ENCODE measurements at places on chromosomes 7 and 10.

- DNase-seq, result no peak
Measured at GRCh38 chr7:148156233-148156632, 434.3 kb upstream of the C7orf33 start.

GRCh38 chr7:142739923-142740492 lies 9.3 kb upstream of the PRSS1 start:
- DNase-seq, result no peak

GRCh38 chr10:117716889-117717288 lies 174.3 kb downstream of the EMX2 start:
- DNase-seq, result no peak

DNA sequence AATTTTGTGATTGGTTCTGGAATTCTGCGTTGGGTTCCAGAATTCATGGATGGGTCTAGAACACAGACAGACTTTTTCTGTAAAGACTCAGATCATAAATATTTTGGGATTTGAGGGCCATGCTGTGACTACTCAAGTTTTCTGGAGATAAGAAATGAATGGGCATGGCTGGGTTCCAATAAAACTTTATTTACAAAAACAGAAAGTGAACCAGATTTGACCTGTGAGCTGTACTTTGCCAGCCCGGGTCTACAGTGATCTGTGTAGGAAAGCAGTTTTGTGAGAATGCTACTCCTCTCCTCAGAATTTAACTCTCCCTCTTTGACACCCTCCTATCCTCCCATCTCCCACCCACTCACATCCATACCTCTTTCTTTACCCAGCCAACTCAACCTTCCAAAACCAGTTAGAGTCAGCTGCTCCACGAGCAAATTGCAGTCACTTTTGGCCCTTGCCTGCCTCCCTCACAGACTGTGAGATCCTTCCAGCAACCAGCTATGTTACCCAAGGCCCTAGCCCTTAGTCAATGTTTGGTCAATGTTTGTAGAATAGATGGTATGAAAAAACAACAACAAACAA lies 312.8 kb upstream of the ZMIZ1 start:
- DNase-seq, result no peak

DNA sequence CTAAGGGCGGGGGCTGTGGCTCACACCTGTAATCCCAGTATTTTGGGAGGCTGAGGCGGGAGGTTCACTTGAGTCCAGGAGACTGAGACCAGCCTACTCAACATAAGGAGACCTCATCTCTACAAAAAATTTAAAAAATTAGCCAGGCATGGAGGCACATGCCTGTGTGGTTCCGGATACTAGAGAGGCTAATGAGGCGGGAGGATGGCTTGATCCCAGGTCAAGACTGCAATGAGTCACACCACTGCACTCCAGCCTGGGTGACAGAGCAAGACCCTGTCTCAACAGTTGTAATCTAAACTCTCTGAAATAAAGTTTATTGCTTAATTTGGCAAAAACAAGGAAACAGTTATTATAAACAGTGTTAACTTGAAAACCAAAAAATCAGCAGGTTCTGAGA lies 123.3 kb downstream of the USP6NL start:
- no peak for DNase-seq

DNA sequence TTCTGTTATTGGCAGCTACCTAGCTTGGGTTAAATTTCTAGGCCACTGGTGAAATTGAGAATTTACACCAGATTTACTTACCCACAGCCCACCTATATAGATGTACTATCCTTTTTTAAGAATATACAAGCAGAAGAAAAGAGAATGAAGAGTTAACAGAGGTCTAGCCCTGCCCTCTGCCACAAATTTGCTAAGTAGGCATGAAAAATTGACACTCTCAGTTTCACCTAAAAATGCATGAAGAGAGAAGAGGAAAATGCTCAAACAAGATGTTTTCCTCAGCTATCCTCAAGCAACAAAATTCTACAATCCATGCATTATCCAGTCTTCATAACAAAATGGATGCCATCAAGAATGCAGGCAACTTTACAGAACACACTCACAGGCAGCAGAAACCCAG lies 24.6 kb upstream of the RNF148 start:
- DNase-seq, result no peak

- DNase-seq, result no peak
Measured at GRCh38 chr10:100737355-100738054, 7.9 kb upstream of the PAX2 start.

DNA sequence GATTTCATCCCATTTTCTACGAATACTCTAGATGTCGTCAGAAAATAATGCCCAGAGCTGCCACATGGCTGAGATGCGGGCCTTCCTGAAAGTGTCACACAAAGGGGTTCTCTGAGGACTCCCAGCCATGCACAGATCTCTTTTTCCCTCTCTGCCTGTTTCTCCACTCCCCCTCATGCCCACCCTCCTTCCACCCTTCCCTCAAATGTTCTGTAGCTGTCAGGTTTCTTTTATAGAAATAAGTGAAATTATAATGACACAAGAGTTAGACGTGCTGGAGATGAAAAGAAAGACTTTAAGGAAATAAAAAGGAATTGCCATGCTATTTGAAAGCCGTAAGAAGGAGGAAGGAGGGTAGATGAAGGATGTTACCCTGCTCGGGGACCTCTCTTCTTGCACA lies 819.3 kb upstream of the CELF2 start:
- no peak for DNase-seq

DNA sequence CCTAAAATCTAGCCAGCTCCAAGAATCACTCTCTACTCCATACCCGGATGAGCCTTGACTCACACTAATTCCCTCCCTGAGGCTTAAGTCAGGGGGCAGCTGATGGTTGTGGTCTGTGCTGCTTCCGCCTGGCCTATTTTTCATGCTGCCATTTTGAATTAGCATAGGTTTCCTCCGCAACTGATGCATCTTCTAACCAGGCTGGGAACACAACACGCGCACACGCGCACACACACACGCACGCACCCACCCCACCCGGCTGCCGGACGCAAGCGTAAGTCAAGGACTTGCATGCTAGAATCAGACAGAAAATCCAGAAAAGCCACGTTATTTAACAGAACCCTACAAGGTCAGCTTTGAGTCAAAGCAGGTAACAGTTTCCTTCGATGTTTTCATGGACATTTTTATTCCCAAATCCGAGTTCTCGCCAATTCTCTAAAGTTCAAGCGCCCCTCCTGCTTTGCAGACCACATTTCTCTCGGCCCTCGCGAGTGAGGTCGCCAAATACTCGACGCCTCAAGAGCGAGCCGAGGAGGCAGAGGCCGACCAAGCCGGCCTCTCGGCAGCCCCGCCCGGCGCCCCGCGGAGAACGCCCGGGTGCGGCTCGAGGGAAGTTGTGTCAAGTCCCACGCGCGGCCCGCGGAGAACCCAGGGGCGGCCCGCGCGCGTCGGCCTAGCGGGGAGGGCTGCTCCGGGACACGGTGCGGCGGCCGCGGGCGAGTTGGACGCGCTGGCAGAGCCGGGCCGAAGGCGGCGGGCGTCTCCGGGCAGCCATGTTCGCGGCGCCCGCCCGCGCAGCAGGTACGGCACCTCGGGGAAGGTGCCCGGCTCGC lies 961 bp downstream of the SCRN1 start:
- peak; percentile 9 for DNase-seq

- DNase-seq, result no peak
Measured at GRCh38 chr10:44856696-44857095, 54.4 kb upstream of the TMEM72 start.

- no peak for DNase-seq
Measured at GRCh38 chr10:11448545-11449244, 162.8 kb downstream of the USP6NL start.

- no peak for DNase-seq
Measured at GRCh38 chr10:121179006-121179405, 327.8 kb downstream of the WDR11 start.

DNA sequence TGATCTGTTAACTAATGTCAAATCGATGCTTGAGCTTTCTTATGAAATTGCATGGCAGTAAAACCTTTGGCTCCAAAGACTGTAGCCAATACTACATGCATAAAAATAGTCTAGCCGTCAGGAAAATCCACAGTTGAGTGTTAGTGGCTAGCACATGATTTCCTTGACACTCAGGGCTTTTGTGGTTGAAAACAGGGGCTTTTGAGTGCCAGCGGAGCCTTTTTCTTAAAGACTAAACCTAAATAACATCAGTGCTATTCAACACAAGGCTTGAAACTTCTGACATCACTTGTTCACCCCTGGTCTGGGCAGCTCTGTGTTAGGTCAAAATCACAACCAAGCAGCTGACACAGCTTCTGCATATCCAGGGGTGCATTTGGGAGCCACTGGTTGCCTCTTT lies 124.2 kb upstream of the BMPER start:
- DNase-seq, result no peak

DNA sequence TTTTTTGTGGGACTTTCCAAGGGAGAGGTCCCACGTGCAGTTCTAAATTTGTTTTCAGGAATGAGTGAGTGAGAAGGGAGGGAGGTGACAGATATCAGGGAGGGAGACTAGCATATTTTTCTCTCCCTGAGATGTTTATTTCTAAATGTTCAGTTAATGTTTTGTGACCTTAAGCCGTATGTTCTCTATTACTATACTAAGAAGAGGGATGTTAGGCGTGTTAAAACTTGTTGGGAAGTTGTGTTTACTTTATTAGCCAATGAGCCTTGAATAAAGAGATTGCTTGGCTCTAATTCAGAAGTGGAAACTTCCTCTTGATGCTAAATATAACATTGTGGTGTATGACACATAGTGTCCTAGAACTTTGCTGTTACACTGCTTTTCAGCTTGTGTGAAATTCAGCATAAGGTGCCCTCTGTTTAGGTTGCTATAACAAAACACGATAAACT lies 37.3 kb downstream of the DNAH11 start:
- no peak for DNase-seq

GRCh38 chr10:92699518-92700381 lies 10.0 kb downstream of the HHEX start:
- no peak for DNase-seq

- DNase-seq, result no peak
Measured at GRCh38 chr10:34106356-34106885, 708.7 kb downstream of the PARD3 start.

- DNase-seq, result no peak
Measured at GRCh38 chr10:98478430-98479222, 31.9 kb upstream of the HPS1 start.

GRCh38 chr7:157693521-157694375 lies 356.9 kb downstream of the DNAJB6 start:
- no peak for DNase-seq

DNA sequence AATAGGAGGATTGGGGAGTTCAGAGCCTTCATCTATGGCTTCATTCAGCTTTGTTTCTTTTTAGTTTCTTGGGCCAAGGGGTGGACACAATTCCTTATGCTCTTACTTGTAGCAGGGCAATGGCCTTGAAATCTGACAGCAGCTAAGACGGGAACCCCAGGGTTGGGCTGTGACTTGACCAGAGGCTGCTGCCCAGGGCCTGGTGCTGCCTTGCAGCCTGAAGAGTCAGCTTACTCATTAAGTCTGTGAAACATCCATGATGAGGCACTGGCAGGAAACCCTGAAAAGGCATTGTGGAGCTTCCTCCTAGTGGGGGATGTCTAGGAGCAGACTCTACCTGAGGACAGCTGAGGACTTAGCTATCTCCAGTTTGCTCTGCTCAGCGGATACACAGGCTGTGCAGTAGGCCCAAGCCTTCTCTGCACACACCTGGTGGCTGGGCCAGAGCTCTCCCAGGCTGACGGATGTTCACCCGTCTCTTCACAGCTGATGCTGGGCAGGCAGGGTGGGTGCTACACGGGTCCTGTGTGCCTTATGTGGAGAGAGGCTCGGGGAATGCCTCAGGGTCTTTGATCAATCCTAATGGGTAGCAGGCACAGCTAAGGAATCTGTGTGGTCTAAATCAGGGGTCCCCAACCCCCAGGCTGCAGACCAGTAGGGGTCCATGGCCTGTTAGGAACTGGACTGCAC lies 17.8 kb downstream of the CXCL12 start:
- no peak for DNase-seq

DNA sequence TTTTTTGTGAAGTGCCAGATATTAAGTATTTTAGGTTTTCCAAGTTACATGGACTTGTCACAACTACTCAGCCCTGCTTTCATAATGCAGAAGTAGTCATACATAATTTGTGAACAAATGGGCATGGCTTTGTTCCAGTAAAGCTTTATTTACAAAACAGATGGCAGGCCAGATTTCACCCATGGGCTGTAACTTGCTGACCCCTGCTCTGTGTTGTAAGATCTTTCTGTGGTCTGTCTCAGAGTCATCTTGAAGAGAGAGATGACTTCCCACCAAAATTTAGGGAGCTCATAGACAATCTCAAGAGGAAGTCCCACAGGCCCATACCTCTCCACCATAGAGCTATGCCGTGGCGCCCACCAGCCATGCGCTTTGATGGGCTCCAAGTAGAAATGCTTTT lies 616.1 kb downstream of the LRMDA start:
- DNase-seq, result no peak

DNA sequence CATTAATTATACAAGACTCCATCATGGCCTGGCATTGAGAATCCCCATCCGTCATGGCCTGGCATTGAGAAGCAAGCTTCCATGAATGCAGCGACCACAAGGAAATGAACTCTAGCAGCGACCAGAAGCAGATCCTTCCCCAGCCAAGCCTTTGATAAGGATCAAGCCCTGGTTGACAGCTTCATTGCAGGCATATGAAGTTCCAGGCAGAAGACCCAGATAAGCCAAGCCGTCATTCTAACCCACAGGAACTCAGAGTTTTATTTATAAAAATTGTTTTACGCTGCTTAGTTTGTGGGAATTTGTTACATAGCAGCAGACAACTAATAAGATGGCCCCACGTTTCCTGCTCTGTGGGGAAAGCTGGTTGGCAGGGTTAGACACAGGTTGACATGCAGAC lies 642.3 kb downstream of the GATA3 start:
- no peak for DNase-seq

DNA sequence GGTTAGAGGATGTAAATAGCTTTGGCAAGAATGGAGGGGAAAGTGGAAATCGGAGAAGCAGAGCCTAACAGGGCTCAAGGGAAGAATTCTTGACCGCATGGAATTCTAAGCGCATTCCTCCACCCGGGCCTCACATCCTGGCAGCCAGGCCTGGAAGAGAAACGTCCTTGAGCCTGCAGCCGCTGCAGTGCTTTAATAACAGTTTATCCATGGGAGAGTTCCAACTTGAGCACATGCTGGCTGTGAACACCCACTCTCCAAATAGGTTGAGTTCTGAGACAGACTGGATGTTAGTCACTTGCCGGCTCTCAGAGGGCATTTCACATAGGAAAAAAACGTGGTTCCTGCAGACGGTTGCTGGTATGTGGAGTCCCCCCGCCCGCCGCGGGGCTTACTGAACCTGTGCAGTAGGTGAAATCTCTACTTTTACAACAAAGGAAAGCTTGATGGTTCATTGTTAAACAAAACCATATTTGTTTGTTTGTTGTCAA lies 61.4 kb upstream of the STEAP1B start:
- DNase-seq, result no peak

GRCh38 chr10:30413996-30414576 lies 19.9 kb upstream of the MAP3K8 start:
- DNase-seq, result no peak

GRCh38 chr7:103116511-103116910 lies 32.4 kb downstream of the NAPEPLD start:
- no peak for DNase-seq

All from stimulated activated naive CD4-positive, alpha-beta T cell treated with Interleukin-2 at 50 U/mL for 16 hours (primary cell).